ENCODE measurements at places on chromosomes 6 and 20.
A peak's percentile ranks its signal among the peaks of the same experiment; 100 is the strongest.

GRCh38 chr6:159615918-159616317 is 77.1 kb downstream of the SOD2 start:
- DNase-seq: no peak

DNA sequence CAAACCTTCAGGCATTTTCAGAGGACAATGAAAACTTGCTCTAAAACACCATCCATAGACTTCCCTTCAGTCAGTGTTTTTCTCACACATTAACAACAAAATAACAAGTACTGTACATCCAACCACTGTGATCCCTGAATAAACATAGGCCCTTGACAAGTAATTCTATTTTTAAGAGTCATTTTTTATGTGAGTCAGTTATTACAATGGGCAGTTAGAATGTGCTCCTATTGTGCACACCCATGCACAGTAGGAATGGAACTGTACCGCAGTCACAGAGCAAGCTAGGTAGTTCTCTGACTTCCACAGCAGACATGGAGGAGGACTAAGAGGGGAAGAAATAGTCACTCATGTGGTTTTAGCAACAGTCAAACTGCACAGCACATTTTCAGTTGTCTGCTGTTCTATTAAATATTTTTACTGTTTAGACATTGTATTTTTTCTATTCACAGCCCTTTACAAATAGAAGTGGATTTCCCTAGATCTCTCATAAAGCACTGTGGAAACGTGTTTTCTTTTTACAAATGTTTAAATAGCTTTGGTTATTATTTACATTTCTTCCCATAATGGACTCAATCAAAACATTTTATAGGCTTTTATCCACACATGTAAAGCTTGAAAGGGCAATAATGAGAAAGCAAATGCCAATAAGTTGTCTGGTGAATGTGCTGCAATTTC is 100.4 kb downstream of the JAG1 start:
- no peak for DNase-seq

GRCh38 chr20:5153612-5154542 is 27.1 kb downstream of the CDS2 start:
- no peak for DNase-seq

- peak; percentile 78 for DNase-seq
Observed at GRCh38 chr6:34934516-34934915, 45.5 kb downstream of the ANKS1A start.

- no peak for DNase-seq
Observed at GRCh38 chr6:13664703-13665352, 46.8 kb downstream of the RANBP9 start.

DNA sequence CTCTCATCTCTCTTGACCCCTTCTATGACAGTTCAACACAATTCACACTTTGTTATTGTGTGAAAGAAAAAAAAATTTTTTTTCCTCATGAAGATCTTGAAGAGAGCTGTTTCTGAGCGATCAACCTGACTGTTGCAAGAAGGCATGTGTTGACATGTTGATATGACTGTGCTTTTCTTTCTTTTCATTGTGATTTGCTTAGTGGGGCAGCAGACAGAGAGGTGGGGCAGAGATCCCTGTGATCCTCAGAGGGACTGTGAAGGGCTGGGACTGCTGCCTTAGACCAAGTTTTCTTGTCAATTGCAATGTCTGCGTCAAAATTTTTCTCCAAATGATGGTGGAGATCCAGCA is 70.8 kb upstream of the IYD start:
- no peak for DNase-seq

DNA sequence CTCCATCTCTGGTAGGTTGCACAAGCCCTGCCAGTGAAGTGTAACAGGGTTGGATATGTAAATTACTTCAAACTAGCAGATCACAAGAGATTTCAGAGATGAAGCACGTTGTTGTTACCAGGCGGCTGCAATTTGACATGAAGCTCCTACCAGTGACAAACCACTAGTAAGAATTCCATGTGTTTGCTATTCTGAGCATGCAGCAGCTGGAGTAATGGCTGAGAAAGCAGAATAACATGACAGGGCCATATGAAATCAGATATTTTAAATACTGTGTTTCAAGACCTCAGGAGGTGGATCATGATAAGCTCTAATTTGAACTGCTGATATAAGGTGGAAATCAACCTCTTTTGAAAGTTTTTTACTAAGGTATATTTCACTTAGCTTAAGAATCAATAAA is 11.4 kb downstream of the RIN2 start:
- DNase-seq: no peak

GRCh38 chr6:2231438-2231837 is 14.0 kb downstream of the GMDS start:
- DNase-seq: no peak

DNA sequence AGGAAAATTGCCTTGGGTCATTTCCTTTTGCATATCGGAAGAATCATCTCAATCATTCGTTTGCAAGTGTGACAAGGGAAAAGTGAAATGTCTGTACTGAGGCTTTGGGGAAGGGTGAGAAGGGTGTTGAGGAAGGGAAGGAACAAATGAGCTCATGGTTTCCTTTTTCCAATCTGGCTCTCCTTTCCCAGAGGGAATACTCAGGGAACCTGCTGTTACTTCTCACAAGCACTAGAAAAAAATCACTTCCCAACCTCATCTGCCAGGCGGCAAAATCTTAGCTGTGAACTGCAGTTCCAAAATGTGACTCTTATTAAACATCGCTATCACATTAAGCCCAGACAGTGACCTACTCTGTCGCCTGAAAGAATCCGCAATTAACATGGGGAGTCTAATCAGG is 258.1 kb downstream of the ZNF217 start:
- no peak for DNase-seq

GRCh38 chr6:72741083-72741482 is 119.2 kb downstream of the KCNQ5 start:
- no peak for DNase-seq

- no peak for DNase-seq
Observed at GRCh38 chr6:17910189-17910588, 77.2 kb downstream of the KIF13A start.

DNA sequence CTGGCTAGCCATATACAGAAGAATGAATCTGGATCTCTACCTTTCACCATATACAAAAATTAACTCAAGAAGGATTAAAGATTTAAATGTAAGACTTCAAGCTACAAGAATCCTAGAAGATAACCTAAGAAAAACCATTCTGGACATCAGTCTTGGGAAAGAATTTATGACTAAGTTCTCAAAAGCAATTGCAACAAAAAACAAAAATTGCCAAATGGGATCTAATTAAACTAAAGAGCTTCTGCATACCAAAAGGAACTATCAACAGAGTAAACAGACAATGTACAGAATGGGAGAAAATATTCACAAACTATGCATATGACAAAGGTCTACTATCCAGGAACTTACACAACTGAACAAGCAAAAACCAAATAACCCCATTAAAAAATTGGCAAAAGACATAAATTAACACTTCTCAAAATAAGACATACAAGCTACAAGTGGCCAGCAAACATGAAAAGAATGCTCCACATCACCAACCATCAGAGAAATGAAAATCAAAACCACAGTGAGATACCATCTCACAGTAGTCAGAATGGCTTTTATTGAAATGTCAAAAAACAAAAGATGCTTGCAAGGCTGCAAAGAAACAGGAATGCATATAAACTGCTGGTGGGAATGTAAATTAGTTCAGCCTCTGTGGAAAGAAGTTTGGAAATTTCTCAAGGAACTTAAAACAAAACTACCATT is 66.8 kb upstream of the RSPO3 start:
- no peak for DNase-seq

DNA sequence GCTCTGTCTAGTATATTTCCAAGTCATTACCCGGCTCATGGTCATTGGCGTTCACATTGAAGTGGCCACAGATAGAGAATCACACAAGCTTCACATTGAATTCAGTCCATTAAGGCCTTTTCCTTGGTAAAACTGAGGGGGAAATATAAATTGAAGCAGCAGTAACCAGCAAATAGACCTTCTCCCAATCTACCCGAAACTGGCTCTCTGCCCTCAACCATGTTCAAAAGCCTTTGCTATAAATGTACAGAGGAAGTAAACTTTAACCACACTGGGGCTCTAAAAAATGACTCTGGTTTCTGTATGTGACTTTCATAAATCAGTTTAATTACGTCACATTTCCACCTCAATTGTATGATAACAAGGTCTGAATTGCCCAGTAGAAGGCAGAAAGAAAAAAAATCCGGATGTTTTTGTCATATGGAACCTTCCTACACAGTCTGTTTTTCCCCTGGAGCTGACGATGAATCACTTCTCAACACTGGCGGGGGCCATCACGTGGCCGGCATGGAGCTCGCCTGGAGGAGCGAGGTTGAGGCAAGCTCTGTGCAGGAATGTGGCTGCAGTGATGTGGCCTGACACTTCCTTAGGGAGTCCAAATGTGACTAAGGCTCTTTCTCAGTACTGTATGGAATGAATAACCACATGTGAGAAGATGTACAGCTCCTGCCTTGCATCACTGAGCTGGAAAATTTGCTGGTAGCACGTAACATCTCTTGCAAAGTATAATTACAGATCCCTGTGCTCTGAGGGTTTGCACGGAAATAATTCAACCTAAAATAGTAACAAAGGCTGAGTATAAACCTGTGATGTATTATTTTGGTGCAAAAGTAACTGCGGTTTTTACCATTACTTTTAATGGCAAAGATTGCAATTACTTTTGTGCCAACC is 58.6 kb upstream of the SNX9 start:
- peak; percentile 91 for DNase-seq

DNA sequence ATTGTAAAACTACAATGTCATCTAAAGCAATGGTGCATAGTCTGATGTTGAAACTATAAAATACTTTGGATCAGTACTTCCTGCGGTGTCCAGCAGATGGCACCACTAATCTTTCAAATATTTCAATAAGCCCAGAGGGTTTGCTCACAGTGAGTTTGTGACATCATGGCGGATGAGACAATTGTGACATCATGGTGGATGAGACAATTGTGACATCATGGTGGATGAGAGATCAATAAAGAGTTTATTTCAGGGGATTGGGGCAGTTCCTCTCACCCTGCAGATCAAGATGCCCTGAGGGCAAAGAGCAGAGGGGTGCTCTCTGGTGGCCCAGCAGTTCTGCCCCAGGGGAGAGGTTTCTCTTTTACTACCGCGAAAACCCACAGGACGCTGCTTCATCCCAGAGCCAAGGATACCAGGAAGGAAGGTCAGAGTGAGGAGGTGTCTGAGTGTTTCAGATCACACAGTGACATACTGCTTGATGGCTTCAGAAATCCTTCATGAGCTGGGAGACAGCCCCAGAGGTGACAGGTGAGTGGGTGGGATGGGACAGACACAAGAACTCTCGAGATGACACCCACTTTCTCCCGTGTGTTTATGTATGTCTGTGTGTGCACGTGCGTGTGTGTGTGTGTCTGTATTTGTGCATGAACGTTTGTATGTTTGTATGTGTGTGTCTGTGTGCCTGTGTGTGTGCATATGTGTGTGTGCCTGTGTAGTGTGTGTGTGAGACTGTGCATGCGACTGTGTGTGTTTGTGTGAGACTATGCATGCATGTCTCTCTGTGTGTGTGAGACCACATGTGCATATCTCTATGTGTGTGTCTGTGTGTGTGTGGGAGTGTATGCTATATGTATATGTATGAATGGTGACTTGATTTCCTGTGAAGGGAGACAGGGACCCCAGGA is 7.3 kb upstream of the ULBP2 start:
- peak; percentile 66 for DNase-seq

- DNase-seq: peak; percentile 43
Observed at GRCh38 chr6:119147101-119148053, 68.9 kb upstream of the FAM184A start.

DNA sequence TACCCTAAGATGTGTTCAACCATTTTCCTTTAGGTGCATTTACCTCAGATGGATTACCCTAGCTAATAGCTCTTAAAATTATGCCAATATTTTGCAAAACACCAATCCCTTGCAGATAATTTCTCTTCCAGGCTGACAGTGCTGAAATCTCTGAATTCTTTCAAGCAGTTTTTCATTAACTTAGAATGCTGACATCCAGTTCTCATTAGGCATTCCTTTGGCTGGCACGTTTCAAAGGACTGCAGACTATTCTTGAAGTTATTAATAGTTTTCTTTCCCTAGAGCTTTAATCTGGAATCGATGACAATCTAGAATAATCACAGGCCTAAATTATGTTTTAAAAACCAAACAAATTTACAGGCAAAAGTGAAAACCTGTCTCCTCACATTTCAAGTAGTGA is 68.3 kb downstream of the SMLR1 start:
- DNase-seq: no peak

- no peak for DNase-seq
Observed at GRCh38 chr6:82410151-82410648, 46.6 kb downstream of the TPBG start.

DNA sequence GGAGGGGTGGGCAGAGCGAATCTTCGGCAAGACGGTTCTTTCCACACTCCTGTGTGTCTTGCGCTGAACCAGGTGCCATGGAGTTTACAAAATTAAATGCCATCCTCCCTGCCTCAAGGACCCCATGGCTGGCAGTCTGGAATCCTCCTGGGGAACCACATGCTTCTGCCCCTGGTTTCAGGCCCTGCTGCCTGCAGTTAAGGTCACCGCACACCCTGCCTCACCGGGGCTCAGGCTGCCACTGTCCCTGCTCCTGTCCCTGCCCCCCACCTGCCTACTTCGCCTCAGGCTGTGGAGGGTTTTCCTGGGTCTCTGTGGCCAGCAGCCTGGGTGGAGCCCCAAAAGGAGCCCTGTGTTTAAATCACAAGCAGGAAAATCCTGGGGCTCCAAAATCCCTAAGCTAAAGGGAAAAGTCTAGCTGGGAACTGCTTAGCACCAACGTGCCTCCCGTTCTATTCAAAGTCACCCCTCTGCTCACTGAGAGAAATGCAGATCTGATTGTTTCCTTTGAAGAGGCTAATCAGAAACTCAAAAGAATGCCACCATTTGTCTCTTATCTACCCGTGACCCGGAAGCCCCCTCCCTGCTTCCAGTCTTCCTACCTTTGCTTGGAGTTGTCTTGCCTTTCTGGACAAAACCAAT is 10.6 kb upstream of the TTLL2 start:
- DNase-seq: no peak

DNA sequence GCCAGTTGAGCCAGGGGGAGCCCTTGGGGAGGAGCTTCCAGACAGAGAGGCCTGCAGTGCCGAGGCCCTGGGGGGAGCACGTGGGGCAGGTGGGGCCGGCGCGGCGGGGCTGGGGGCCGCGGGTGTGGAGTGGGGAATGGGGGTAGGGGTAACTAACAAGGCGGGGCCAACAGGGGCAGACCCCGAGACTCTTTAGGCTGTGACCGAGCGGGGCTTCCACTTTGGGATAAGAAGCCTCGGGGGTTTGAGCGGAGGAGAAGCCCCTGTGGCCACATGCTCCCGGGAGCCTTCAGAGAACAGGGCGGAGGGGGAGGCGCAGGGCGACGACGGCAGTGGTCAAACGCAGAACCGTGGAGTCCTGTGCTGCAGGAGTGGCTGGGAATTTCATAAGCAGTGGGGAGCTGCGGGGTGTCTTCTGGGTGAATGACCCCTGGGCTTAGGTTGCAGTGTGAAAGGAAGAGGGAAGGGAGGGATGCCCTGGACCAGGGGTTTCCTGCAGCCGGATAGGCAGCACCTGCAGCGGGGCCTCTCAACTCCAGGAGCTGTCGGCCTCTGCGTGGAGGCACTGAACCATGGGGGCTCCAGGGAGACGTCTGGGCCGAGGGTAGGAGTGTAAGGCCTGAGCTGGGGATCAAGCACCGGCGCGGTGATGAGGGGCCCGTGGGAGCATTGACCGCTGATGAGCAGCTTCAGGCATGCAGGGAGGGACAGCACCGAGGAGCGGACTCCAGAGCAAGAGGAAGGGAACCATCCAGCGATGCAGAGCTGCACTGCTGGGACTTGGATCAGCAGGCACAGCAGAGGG is 121.0 kb downstream of the SYNDIG1 start:
- no peak for DNase-seq

Measured in femur (tissue), 1 donor.